ENCODE measurements at places on chromosomes 4 and X.

GRCh38 chr4:91058345-91058744 lies 931.2 kb downstream of the CCSER1 start:
- no peak overlapping the region for H3K4me3 ChIP-seq
- no peaks in the 10 kb centered on the region for H3K27me3 ChIP-seq
- H3K27ac ChIP-seq = no peak overlapping the region

DNA sequence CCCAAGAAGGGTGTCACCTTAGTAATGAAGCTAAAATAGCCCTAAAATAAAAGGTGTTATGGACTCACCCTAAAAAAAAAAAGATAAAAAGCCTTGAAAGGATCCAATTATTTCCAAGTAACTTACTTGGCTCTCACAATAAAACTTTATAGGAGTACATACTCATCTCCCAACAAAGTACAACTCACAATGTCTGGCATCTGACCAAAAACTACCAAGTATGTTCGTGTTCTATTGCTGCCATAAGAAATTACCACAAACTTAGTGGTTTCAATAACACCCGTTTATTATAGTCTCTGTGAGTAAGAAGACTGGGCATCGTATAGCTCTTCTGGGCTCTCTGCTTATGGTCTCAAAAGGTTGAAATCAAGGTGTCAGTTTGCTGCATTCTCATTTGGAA lies 51.0 kb downstream of the BEX1 start:
- DNase-seq = peak; percentile 9
- H3K36me3 ChIP-seq = no peaks in the 10 kb centered on the region
- H3K4me3 ChIP-seq = no peak overlapping the region
- no peaks in the 10 kb centered on the region for H3K4me1 ChIP-seq
- no peaks in the 10 kb centered on the region for H3K27me3 ChIP-seq

DNA sequence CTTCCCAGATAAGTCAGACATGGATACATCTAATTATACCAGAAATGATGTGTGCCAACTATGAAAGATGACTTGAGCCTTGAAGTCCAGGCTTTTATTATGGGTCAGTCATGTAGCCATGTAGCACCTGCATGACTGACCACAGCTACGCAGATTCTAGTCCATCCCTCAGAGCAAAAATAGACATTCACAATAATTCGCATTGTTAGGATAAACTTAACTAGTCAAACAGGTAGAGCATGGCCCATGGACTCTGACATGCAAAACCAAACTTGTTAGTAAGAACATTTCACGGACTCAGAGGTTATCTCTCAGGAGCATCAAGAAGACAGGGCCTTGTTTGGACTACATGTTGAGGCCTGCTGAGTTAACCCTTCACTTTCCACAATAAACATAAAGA lies 132.6 kb downstream of the PWWP3B start:
- no peaks in the 10 kb centered on the region for H3K4me1 ChIP-seq
- no peaks in the 10 kb centered on the region for H3K36me3 ChIP-seq
- H3K4me3 ChIP-seq = no peak overlapping the region
- no peak for DNase-seq

DNA sequence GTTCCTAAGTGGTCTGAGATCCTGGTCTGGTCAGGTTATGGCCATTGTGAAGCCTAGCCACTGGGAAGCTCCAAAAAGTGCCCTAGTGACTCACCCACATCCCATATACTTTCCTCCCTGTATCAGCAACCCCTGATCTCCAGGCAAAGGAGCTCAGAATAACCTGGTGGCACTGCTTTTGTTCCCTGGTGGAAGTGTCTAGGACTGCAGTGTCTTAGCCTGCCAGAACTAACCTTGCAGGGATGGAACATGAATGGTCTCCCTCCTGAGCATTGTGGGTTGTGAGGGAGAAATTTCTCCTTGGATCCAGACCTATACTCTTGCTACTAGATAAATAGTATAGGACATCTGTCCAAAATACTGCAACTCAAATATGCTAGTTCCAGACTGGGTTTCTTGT lies 27.9 kb upstream of the WDR1 start:
- H3K4me1 ChIP-seq = no peaks in the 10 kb centered on the region
- no peaks in the 10 kb centered on the region for H3K36me3 ChIP-seq
- peaks cover 13% of the 10 kb centered on the region for H3K27me3 ChIP-seq
- DNase-seq = no peak

GRCh38 chr4:173802662-173803022 lies 272.6 kb upstream of the HAND2 start:
- peaks cover 12% of the 10 kb centered on the region for H3K4me1 ChIP-seq
- H3K4me3 ChIP-seq = no peak overlapping the region
- no peak overlapping the region for H3K27ac ChIP-seq
- no peaks in the 10 kb centered on the region for H3K27me3 ChIP-seq
- DNase-seq = peak; percentile 6

All from GM23248 (cell line).